Subcutaneous preadipocyte (primary cell): ENCODE measurements at places on chromosomes 1 and 21. TPM values are rescaled to one million over a fixed set of nuclear protein-coding genes. Genes with fewer than 3 reads are reported as not detected.

The CFH gene
- total RNA-seq = 19.2 and 23.5 TPM in 2 replicates

The FH gene
- total RNA-seq = 185 and 200 TPM in 2 replicates

The DYNLT5 gene
- total RNA-seq = 0.73 and 0.78 TPM in 2 replicates

The TRIM46 gene
- total RNA-seq = 2.9 and 3.3 TPM in 2 replicates

The NCF2 gene
- not detected in 2 replicates for total RNA-seq

The CHI3L1 gene
- 4.5 and 78.6 TPM in 2 replicates for total RNA-seq

The ZNF678 gene
- total RNA-seq = 5.9 and 7.4 TPM in 2 replicates

The MYOM3 gene
- under 0.01 and 0.37 TPM in 2 replicates for total RNA-seq

The ATP5PO gene
- total RNA-seq = 104 and 124 TPM in 2 replicates

The ST6GALNAC3 gene
- under 0.01 and 0.39 TPM in 2 replicates for total RNA-seq

The EXOC8 gene
- 10.3 and 15.6 TPM in 2 replicates for total RNA-seq

The LUZP1 gene
- total RNA-seq = 18.4 and 27.6 TPM in 2 replicates

The HNRNPCL1 gene
- total RNA-seq = not detected in 2 replicates

The SMCP gene
- 0.37 TPM in 1 of 2 replicates, not detected in the other for total RNA-seq

The SIM2 gene
- total RNA-seq = 1.8 TPM in 1 of 2 replicates, not detected in the other

The BCAN gene
- total RNA-seq = not detected in 2 replicates

The C1orf105 gene
- not detected in 2 replicates for total RNA-seq

The TIAM1 gene
- total RNA-seq = 18.4 and 28.3 TPM in 2 replicates

The MPL gene
- not detected in 2 replicates for total RNA-seq
